ENCODE measurements at places on chromosomes 11 and 22. TPM values are rescaled to one million over a fixed set of nuclear protein-coding genes. Genes with fewer than 3 reads are reported as not detected.

The APOA5 gene
- not detected for total RNA-seq

The FXYD6 gene
- total RNA-seq = not detected

The MAP6 gene
- not detected for total RNA-seq

The OR51B5 gene
- total RNA-seq = not detected

The SYTL2 gene
- total RNA-seq = 13.8 TPM

Data from activated naive CD4-positive, alpha-beta T cell treated with anti-CD3 and anti-CD28 coated beads for 36 hours (primary cell).